Breast epithelium (tissue), 4 donors: ENCODE measurements at places on chromosomes 3 and 15. TPM values are rescaled to one million over a fixed set of nuclear protein-coding genes. Genes with fewer than 3 reads are reported as not detected.

Gene GOLGA6A
- total RNA-seq: not detected

DNA sequence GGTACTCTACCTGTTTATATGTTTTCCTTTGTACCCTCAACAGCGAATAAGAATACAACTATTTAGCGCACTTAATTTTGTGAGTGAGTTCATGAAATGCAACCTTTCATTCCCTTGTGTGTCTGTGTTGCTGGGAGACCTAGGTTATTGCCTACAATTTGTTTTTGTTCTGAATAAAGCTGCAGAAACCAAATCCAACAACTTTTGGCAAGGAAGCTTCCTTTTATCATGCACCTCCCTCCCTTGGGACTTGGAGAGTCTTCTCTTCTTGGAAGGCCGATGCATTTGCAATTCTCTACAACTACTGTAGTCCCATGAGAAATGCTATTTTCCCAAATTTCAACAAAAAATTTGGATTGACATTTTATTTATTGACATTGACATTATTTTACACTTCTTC is 1002.4 kb upstream of the CADM2 start:
- H3K4me1 ChIP-seq: no peaks in the 10 kb centered on the region
- no peaks in the 10 kb centered on the region for H3K36me3 ChIP-seq
- H3K27ac ChIP-seq: no peak overlapping the region
- H3K4me3 ChIP-seq: no peak overlapping the region
- no peak for DNase-seq

Gene CLDN16
- total RNA-seq: not detected

DNA sequence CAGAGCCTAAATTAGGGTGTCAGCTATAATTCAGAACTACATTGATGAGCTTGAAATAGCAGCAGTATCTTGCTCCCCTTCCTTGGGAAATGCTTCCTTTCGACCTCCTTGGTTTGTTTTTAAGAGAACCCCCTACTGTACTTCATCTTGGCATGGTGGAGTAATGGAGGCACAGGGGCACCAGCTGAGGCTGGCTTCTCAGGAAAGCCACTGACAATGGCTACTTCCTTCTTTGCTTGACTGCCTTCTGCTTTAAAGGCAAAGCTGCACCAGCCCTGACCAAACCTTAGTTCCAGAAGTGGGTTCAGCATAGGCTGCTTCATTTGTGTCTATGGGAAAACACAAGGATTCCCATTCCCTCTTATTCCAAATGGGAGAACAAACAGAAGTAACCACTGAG is 1.5 kb upstream of the FBXL22 start:
- no peaks in the 10 kb centered on the region for H3K27me3 ChIP-seq
- no peak overlapping the region for H3K4me3 ChIP-seq
- no peak for DNase-seq
- no peaks in the 10 kb centered on the region for H3K36me3 ChIP-seq
- peaks cover 10% of the 10 kb centered on the region for H3K4me1 ChIP-seq
- peak overlapping the region; percentile 87 for H3K27ac ChIP-seq

DNA sequence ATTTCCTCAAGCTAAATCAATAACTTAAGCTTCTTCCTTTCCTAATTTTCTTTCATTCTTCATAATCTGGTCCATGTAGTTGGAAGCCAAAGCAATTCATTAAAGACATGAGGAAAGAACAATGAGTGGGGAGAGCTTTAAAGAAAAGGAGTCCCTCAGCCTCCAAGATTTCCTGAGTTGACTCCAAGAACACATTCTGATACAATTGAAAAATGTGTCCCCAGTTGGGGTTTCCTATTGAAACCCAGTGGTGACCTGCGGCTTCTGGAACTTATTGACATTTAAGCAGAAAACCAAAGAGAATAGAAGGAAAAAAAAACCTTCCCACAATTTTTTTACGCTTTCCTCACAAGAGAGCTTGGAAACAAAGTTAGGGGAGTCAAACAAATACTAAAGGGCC is 37.0 kb downstream of the ATP8B4 start:
- H3K4me3 ChIP-seq: no peak overlapping the region
- H3K36me3 ChIP-seq: no peaks in the 10 kb centered on the region
- H3K27me3 ChIP-seq: no peaks in the 10 kb centered on the region
- H3K27ac ChIP-seq: no peak overlapping the region

Gene XIRP1
- total RNA-seq: not detected

Gene ICE2
- total RNA-seq: 28.5 TPM

GRCh38 chr15:27479296-27480140 is 508.5 kb downstream of the GABRG3 start:
- no peak for DNase-seq
- H3K4me3 ChIP-seq: no peak overlapping the region
- peak overlapping the region; percentile 25 for H3K27ac ChIP-seq
- H3K4me1 ChIP-seq: no peaks in the 10 kb centered on the region
- H3K36me3 ChIP-seq: no peaks in the 10 kb centered on the region
- H3K27me3 ChIP-seq: no peaks in the 10 kb centered on the region

GRCh38 chr15:68833700-68834331 is 13.1 kb upstream of the ANP32A start:
- no peak overlapping the region for H3K27ac ChIP-seq
- no peaks in the 10 kb centered on the region for H3K27me3 ChIP-seq
- no peak overlapping the region for H3K4me3 ChIP-seq
- no peaks in the 10 kb centered on the region for H3K36me3 ChIP-seq
- DNase-seq: no peak
- no peaks in the 10 kb centered on the region for H3K4me1 ChIP-seq

DNA sequence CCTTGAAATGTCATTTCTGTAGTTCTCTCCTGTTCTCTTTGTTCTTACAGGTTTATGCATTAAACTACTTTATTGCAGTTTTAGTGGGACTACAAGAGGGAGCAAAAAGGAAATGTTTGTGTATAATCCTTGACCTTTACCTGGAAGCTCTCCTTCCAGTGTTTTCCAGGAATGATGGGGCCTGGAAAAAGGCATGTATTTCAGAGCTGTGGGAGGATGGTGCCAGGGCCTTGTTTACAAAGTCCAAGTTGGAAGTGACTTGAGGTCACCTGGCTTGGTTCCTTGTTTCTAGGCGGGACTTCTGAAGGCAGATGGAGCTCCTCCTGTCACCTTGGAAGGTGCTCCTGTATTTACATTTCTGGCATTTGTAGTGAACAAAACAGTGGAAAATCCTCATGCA is 15.1 kb downstream of the ACVR2B start:
- H3K27me3 ChIP-seq: no peaks in the 10 kb centered on the region
- H3K36me3 ChIP-seq: no peaks in the 10 kb centered on the region
- no peaks in the 10 kb centered on the region for H3K4me1 ChIP-seq
- H3K27ac ChIP-seq: no peak overlapping the region
- no peak overlapping the region for H3K4me3 ChIP-seq

- H3K4me1 ChIP-seq: peaks cover 10% of the 10 kb centered on the region
- H3K27ac ChIP-seq: peak overlapping the region; percentile 92
- peak overlapping the region; percentile 89 for H3K4me3 ChIP-seq
- H3K27me3 ChIP-seq: no peaks in the 10 kb centered on the region
- no peak for DNase-seq
These were observed 448 bp downstream of the SHISA5 start for GRCh38 chr3:48503401-48504050.
